NB4 (cell line): ENCODE measurements at places on chromosomes 5 and 9.

GRCh38 chr9:136622538-136622948, 40.2 kb upstream of the EGFL7 start:
- no peak for DNase-seq

DNA sequence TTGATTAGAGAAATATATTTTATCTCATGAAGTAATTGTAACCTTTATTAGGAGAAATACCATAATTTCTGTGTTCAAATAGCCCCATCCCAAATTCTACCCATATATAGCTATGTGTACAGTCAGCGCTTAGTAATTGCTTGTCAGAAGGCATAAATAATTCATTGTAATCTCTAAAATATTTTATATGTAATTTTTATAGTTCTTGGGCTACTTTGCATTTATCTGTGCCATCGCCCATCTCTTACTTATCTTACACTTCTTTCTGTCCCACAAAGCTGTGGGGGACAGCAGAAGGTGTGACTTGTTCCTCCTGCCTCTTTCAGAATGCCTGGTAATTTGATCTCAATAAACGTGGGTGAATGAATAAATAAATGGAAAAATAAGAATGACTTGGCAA, 5.5 kb downstream of the ADAMTSL1 start:
- DNase-seq = no peak

DNA sequence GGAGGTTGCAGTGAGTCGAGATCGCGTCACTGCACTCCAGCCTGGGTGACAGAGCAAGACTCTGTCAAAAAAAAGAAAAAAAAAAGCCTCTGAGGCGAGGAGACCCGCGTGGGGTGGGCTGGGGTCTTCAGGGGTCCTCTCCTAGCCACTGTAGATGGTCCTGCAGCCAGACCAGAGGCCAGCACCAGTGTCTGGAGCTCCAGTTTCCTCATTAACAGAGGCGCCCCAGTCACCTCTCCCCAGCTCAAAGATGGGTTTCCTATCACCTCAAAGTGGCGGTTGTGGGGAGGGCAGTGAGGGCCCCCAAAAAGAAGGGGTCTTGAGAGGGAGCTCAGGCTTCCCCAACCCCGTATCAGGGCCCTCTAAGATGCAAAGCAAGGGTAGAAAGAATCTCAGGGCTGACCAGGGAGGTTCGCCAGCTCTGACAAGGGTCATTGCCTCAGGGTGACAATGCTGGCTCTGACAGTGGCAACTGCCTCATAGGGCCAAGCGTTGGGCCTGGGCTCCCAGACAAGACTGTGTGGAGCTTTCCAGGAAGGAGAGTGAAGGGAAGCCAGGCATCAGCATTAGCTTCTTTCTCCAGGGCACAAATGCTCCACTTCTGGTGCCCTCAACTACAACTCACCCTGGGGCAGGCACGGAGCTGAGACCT, 15.0 kb downstream of the STK10 start:
- no peak for DNase-seq

DNA sequence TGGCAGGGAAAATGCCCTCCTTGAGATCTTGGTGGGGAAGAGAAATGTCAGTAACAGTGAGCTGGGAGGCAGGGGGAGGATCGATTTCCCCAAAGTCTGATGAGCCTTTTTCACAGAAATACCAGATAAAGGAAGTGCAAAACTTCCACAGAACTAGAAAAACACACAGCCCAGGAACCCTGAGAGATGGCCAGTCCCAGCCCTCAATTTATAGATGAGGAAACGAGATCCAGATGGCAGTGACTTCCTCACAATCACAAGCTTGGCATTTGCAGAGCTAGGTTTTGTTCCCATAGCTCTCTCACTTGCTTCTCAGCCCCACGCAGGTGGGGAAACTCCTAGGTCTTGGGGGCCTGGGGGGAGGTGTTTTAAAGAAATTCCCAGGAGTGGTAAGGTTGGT, 3.8 kb upstream of the GGTA1 start:
- DNase-seq = no peak

DNA sequence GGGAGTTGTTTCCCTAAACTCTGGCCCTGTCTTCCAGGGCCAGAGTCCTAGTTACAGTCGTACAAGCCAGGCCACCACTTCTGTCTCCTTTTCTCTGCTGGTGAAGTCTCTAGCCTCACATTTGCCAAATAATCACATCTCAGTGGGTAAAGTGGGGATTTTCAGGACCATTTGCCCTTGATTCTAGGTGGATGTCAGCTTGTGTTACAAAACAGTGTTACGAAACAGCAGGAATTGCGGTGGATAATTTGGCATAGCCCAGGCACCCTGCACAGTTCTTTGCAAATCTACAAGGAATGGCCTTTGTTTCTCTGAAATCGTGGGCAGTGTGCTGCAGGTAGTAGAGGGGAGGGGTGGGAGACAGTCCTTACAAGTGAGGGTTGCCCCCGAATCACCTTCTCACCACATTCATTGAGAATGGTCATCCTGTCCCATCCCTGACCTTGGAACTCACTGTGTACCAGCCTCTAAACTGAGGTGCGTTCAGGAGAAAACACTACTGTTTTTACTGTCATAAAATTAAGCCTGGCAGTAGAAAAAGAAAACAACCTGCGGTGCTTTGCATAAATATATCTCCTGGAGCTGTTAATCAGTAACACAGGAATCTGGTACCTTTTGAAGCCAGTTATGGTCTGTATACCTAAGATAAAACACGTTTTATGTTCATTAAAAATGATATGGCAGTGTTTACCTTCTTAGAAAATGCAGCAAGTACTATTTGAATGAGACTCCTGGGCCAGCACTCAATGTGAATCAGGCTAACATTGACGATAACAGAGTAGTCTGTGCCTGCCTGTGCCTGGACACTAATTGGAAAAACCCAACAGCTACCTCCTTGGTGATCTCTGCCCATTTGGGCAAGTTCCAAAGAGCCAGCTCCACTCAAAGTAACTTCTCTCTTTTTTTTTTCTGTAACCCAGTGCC, 44.3 kb downstream of the CYSTM1 start:
- DNase-seq = no peak

DNA sequence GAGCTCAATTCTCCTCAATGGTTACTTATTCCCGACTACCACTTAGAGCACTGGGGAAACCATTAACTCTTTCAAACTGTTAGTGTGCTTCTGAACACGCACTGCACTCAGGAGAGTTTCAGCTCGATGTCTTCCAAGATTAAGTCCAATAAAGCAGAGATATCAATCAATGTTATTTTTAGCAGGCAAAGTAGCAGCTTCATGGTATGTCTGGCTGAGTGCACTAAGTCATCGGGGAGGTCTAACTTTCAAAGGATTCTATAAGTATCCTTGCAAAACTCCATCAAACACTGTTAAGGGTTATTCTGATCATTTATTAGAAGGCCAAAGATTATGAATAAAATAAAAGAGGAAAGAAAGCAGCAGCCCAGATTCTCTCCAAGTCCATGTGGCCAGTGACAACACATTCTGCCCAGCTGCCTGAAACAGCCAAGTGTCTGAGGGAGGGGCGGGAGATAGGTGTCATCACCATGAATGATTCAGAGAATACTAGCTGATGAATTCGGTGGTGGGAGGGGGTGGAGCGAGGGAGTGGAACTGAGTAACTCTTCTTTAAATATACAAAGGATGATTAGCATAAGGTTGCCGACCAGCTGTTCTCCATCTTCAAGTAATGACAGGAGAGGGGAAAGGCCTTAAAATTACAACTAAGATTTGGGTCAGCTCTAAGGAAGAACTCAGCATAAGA, 21.3 kb downstream of the NREP start:
- peak; percentile 28 for DNase-seq

DNA sequence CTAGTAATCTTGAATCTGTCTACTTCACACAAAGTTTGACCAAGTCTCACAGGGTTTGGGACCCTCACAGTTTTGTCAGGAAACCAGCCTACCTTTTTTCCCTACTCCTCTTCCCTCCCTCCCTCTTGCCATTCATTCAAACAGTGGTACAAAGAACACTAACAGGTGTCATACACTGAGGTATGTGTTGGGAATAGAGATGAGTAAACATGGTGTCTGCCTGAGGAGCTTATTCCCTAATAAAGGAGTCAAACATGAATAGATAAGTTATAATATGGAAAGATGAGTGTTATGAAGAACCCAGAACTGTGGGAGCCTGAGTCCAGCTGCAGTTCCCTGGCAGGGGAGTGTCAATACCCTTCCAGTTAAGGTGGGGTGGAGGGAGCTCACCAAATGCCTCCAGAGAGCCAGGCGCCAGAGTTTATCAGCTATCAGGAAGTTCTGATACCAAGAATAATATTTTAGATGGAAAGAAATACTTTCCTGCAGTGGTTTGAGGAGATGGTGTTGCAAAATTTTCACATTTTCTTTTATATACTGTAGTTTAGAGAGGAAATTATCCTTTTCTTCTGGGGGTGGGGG, 183.4 kb upstream of the NR3C1 start:
- no peak for DNase-seq

- DNase-seq = no peak
These were observed 328 bp downstream of the GRXCR2 start for GRCh38 chr5:145872486-145872885.

DNA sequence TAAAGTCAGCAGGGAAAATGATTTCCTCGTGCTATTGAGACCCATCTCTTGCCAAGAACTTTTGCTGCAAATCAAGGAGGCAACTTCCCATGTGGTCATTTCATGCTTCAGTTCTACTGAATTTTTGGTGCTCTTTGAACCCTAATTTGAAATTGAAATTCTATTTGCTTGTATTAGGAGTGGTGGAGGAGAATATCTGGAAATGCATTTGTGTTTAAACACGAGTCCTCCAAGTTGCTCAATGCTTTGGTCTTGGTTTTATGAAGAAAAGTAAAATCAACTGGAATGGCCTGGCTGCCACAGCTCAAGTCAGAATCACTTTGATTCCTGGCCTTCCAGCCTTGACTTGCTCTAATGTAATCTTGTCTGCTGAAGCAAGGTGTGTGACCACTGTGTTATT, 613.2 kb downstream of the TLE1 start:
- no peak for DNase-seq

GRCh38 chr9:2367970-2368369, 253.6 kb upstream of the VLDLR start:
- peak; percentile 19 for DNase-seq

GRCh38 chr5:30347858-30348257, 845.6 kb upstream of the CDH6 start:
- DNase-seq = no peak

DNA sequence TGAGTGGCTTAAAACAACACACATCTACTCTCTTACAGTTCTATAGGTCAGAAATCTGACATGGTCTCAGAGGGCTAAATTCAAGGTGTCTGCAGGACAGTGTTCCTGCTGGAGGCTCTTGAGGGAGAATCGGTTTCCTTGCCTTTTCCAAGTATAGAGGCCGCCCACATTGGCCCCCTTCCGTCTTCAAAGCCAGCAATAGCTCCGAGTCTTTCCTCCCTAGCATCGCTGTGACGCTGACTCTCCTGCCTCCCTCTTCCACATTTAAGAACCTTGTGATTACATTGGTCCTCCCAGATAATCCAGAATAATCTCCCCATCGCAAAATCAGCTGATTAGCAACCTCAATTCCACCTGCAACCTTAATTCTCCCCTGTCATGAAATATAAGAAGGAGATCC, 81.3 kb upstream of the IER5L start:
- DNase-seq = no peak

DNA sequence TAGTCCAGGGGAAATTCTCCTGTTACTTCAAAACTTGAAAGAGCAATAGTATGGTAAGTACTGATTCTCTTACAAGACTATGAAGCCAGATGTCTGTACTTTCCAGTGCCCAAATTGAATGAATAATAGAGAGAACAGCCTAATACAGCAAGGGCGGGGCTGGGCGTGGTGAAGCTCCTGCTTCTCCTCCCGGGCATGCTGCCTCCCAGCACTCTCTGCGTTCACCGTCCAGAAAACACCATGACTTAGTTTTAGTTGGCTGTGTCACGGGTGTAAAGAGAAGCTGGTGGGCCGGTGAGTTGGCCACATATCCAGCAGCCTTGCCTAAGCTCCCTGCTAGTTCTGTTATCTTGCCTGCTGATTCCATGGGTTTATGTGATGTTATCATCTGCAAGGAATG, 40.7 kb upstream of the ADAMTS2 start:
- DNase-seq = no peak

DNA sequence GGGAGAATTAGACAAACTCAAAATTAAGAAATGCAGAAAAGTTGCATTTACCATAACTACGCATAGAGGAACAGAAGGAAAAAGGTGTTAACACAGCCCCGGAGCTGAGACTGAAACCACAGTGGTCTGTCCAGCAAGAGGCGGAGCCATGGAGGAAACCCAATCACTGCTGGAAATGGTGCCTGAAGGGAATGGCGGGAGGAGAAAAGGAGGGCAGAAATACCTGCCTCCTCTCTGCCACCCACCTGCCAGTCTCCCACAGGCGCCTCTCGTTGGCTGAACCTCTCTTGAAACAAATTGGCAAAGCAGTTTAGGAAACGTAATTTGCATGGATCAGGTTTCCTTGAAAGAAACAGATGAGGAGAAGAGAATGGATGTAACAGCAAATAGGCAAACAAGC, 9.7 kb upstream of the PRKACG start:
- DNase-seq = no peak

- DNase-seq = no peak
These were observed 222.3 kb downstream of the PARP8 start for GRCh38 chr5:50888751-50889150.

- DNase-seq = no peak
These were observed 326.1 kb upstream of the SLC24A2 start for GRCh38 chr9:20114974-20115373.

DNA sequence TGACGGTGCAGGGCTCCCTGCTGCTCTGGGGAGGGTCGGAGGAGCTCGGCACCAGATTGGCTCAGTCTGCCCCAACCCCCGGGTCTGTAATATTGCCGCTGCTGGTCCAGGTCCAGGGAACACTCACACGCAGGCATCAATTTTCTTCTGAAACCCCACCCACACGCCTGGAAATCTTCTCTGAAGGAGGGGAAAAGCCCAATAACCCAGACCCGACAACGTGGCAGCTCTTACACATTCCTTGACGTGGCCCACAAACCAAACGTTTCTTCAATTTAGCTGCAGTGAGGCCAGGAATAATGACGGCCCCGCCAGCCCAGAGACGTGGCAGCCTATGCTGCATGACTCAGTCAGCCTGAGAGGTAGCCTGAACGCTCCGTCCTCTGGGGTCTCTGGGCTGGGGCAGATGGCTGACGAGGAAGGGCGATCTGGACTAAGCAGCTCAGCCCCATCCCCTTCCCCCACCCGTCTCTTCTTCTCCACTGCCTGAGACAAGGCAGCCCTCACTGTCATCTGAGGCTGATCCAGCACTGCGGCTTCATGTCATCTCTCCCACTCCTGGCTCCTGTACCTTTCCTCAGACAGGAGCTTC, 9.9 kb upstream of the SPARC start:
- DNase-seq = no peak

DNA sequence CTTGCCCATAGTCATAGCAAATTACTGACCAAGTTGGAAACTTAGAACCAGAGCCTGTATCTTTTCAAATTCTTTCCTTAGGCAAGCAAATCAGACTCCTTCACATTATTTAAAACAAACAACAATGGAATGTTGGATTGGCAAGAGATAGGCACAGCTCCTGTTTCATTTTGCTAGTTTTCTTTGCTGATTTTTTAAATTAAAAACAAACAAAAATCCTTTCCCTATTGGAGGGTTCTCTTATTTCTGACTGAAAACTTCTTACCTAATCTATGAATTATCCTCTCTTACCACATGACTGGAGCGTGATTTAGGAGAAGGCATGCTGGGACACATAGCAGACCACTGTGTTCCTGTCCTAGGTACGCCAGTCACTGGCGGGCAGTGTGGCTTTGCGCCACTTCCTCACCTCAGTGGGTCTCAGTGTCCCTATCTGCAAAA, 63.0 kb downstream of the TTC39B start:
- DNase-seq = no peak

GRCh38 chr5:51960617-51961121, 577.4 kb downstream of the ISL1 start:
- peak; percentile 15 for DNase-seq
